ENCODE measurements at places on chromosomes 2 and 18.
A peak's percentile ranks its signal among the peaks of the same experiment; 100 is the strongest.

DNA sequence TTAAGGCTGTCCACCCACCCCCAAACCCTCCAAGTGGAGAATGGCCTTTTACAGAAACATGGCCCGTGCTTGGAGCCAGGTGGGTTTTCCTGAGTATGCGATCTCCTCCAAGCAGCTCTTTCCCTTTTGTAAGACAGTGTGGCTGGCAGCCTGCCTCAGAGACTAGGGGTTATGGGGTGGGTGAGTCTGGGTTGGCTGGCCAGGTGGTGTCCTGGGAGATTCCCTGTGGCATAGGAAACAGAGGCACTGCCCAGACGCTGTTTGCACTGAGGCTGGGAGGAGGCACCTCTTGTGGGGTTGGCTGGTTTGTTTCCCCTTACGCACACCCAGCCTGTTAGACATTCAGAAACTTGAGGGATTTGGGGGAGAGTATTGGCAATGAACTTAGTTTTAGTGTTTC, 82.3 kb upstream of the MCFD2 start:
- no peak for DNase-seq

DNA sequence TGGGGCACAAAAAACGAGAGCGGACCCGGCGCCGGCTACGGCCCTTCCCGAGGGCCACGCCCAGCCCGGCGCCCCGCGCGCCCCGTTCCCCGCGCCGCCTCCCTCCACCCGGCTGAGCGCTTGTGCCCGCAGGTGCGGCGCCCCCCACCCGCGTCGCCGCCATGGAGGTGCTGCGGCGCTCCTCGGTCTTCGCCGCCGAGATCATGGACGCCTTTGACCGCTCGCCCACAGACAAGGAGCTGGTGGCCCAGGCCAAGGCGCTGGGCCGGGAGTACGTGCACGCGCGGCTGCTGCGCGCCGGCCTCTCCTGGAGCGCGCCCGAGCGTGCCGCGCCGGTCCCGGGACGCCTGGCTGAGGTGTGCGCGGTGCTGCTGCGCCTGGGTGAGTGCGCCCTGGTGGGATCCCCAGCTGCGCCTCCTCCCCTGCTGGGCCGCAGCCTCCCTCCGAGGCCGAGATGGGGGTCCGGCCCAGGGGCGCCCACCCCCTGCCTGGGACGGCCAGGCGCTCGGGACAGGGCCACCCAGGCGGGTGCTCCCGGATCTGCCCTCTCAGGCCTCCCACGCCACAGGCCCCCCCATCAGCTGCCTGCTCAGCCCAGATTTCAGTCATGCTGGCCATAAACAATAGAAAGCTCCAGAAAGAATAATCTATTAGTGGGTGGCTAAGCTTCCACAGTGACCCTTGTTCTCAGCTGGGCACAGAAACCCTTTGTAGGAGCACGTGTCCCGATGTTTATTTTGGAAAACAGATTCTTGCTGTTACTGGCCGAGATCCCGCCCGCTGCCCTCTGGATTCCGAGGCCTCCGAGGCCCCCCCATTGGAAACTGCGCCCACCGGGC, 997 bp downstream of the BOK start:
- DNase-seq, result peak; percentile 62

- DNase-seq, result no peak
These were observed 48.4 kb downstream of the NEMP2 start for GRCh38 chr2:190486037-190486623.

- no peak for DNase-seq
These were observed 465.0 kb downstream of the ZEB2 start for GRCh38 chr2:144054911-144055310.

- DNase-seq, result no peak
These were observed 161.3 kb downstream of the CDH2 start for GRCh38 chr18:28015671-28016070.

DNA sequence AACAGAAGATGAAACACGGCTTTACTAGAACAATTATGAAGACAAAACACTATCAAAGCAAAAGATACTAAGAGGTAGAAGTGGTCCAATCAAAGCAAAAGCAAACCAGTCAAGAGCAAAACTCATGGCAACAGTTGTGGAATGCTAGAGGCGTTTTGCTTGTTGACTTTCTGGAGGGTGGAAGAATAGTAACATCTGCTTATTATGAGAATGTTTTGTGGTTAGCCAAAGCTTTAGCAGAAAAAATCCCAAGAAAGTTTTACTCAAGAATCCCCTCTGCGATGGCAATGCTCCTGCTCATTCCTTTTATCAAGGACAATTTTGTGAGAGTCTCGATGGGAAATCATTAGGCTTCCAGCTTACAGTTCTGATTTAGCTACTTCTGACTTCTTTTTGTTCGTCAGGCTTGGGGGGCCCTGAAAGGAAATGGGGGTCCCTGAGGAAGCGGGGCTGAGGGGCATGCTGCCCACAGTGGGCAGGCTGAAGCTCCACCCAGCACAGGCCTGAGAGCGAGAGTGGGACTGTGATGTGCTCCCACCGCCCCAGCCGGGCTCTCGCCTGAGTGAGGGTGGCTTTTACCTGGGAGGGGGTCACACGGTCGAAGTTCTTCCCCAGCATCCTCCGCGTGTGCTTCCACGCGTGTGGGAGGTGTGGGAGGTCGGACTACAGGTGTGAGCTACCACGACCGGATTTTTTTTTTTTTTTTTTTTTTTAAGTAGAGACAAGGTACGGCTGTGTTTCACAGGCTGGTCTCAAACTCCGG, 49.0 kb upstream of the MC4R start:
- DNase-seq, result no peak

DNA sequence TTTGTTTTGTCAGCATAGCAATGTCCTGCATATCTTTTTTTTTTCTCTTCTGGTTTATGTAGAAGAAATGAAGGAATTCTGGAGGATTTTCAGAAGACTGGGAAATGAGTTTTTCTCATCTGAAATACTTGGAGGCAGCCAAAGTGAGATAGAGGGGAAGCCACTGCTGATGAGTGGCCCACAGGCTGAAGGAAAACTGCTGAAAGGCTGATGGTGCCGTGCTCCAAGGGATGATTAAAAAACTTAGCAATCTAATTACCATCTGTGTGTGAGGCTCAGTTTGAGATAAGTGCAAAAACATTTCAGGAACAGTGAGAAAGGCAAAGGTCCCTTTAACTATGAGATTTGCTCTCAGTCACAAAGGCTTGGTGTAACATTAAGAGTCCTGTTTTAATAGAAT, 98.5 kb downstream of the EVA1A start:
- no peak for DNase-seq

GRCh38 chr2:203925512-203926158, 10.9 kb upstream of the ICOS start:
- DNase-seq, result no peak

GRCh38 chr2:229350117-229350805, 79.2 kb upstream of the PID1 start:
- no peak for DNase-seq

- peak; percentile 58 for DNase-seq
These were observed 76.1 kb upstream of the CPO start for GRCh38 chr2:206863196-206863595.

- no peak for DNase-seq
These were observed 78.2 kb downstream of the AFF3 start for GRCh38 chr2:100064165-100064564.

GRCh38 chr18:54883816-54884604, 55.7 kb downstream of the RAB27B start:
- no peak for DNase-seq

Data from eye (tissue), 1 donor.